ENCODE measurements at places on chromosomes 5 and 9. TPM values are rescaled to one million over a fixed set of nuclear protein-coding genes. Genes with fewer than 3 reads are reported as not detected.

PTGES gene
- total RNA-seq = not detected

NXNL2 gene
- not detected for total RNA-seq

NR6A1 gene
- total RNA-seq = 0.25 TPM

MRPS30 gene
- total RNA-seq = 41.7 TPM

MARCHF11 gene
- not detected for total RNA-seq

JAKMIP2 gene
- 7.6 TPM for total RNA-seq

TERT gene
- total RNA-seq = 11.2 TPM

SNCAIP gene
- not detected for total RNA-seq

OR5C1 gene
- not detected for total RNA-seq

RNF183 gene
- not detected for total RNA-seq

KCNMB1 gene
- 0.05 TPM for total RNA-seq

C9orf57 gene
- total RNA-seq = not detected

PCDHGC5 gene
- total RNA-seq = not detected

MSX2 gene
- total RNA-seq = not detected

FGF18 gene
- total RNA-seq = not detected

NOXA1 gene
- 0.80 TPM for total RNA-seq

SOHLH1 gene
- not detected for total RNA-seq

CARD9 gene
- 3.8 TPM for total RNA-seq

HAND1 gene
- total RNA-seq = not detected

SMIM15 gene
- total RNA-seq = 62.8 TPM

ANKRD34B gene
- not detected for total RNA-seq
